ENCODE measurements at places on chromosomes 7 and 10. TPM values are rescaled to one million over a fixed set of nuclear protein-coding genes. Genes with fewer than 3 reads are reported as not detected.

Gene CCT6A
- total RNA-seq: 176 TPM

Gene VWA2
- total RNA-seq: not detected

Gene PPP3CB
- total RNA-seq: 13.8 TPM

Gene DPP6
- total RNA-seq: 0.25 TPM

Gene PTPN20
- 1.8 TPM for total RNA-seq

Gene CALN1
- total RNA-seq: not detected

Gene INTS15
- 29.5 TPM for total RNA-seq

Gene CPA2
- total RNA-seq: not detected
